ENCODE measurements at places on chromosomes 6 and 20.

DNA sequence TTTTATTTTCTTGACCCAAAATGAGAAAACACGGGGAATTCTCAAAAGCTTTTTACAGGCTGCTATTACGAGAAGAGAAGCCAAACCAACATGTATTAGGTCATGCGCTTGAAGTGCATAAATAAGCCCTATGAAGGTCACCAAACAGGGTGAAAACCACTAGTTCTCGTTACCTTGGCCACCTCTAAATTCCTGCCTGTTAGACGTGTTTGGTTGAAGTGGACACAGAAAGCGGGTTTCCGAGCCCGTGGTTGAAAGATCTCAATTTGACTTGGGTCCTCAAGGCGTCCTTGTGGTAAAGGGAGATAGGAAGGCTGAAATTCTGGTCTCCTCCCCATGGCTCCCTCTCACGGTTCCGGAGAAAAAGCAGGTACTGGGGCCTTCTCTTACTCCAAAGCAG lies 6.2 kb downstream of the EYA2 start:
- no peak for DNase-seq

DNA sequence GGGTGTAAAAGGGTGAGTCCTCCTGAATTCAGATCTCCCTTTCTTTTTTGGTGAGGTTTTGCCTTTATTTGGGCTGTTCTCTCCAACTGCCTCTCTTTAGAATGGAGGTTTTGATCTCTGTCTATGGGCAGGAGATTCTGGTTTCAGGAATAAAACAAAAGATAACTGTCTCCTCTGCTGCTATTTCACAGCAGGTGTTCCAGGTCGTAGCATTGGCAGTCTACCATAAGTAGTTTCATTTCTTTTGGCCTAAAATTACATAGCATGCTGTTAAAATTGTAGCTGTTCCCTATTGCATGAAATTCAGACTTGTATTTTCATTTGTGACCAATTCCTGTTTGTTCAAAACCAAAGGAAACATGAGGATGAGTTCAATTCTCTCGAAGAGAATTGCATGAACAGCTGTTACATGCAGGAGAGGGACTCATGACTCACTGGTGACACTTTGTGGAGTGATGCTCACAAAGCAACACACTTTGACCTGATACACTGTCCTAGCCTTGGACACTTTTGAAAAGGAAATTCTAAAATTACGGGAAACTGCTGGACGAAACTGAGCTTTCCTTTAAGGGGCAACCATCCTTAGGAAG lies 76.8 kb upstream of the SIRPG start:
- DNase-seq, result no peak

DNA sequence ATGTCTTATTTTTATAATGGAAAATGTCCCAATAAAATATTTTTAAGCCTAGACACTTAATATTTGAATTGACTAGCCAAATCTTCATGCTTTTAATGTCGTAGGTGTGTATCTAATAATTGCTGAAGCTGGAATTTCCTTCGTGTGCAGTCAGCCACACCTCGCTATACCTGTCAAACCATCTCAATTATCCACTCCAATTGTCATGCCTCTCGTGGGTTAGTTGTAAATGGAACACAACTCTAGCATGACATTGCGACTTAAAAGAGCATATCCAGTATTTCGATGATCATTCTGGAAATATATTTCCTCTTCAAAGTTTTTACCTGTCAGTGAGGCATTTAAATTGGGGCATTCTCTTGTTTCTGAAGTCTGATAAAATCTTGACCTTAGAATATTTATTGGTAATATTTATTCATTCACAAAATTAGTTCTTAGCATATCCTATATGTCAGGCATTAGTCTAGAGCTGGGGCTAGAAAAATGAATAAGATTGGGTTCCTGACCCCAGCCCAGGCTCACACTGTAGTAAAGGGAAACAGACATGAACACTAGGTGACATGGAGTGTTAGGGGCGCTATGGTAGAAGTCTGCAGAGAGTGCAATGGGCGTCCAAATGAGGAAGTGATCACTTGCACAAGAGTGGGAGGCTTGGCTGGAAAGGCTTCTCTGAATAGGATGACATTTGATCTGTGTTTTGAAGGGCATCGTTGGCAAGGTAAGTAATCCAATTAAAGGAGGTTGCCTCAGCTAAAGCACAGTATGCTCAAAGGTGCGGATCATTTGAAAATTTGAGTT lies 11.0 kb upstream of the CFAP206 start:
- no peak for DNase-seq

DNA sequence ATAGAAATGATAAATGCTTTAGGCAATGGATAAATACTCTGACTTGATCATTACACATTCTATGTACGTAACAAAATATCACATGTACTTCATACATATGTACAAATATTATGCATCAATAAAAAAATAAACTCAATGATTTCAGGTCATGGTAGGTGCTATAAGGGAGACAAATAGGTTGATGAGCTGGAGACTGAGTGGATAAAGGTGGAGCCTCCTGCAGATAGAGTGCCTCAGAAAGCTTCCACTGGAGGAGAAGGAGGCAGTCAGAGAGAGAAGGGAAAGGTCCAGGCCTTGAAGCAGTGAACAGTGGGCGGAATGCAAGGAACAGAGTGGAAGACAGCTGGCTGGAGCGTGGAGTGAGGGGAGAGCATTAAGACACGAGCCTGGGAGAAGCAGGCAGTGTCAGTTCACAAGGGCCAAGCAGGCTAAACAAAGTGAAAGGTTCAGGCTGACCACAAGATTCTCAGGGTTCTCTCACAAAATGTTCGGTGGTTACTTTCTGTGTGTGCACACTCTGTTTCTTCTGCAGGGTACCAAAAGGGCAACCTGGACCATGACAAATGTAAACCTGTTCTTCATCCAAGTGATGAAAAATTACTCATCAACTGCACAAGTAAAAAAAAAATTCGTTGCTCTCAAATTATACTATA lies 55.9 kb upstream of the SEC63 start:
- no peak for DNase-seq

DNA sequence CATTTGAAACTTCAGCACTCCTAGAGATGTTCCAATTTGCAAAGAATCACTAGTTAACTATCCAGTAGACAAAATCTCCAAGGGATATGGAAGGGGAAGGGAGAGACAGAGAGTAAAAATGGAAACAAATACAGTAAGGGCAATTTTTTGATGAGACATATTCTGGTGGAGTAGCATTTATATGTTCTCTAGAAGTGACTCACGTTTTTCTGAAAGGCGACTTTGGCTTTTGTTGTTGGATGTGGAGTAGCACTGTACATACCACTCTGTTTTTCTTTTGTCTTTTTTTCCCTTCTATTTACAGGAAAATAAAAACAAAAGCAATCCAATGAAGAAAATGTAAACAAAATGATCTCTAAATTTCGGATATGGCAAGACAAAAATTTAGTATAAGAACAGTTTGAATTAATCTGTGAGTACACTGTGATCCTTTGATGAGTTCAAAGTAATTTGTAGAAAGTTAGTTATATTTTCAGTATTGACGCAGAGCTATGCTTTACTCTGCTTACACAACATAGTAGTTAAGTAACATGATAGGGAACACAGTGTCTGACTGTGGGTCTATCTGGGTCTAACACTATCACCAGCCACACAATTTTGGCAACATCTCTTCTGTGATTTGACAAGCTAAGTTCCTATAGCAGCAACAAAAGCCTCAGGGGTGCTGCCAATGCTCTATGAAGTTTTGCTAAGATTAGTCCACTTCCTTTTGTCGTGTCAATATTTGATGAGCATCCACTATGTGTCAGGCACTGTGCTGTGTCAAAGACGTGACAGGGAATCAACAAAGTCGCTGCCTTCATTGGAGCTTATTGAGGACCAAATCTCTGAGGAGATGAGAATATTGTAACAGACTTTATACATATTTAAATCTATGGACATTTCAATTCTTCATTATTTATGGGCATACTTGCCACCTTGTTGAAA lies 27.3 kb upstream of the TAGAP start:
- no peak for DNase-seq

DNA sequence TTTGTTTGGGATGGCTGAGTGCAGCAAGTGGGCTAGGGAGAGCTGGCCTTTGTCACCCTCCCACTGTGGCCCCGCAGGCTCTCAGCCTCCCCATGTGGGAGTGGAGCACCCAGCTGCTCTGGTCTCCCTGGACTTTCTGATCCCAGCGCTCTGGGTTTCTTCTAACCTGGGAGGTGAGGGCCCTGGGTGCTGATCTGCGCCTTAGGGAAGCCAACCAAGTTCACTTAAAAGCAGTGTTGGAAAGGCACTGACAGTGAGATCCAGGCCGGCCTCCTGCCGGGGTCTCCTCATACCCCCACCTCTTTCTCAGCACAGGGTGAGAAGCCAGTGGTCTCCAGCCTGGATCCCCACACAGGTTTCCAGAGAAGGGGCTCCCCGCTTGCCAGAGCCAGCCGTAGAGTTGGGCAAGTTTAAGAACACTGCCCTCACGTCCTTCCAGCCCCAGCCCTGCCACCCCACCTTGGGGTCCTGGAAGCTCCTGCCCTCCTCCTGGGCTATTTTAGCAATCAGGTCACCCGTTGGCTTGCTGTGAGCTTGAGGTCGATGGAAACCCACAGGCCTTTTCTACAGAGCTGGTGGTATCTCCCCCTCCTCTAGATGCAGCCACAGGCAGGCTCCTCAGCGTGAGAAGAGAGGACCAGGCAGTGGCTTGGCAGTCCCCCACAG lies 9.6 kb downstream of the C20orf203 start:
- no peak for DNase-seq

DNA sequence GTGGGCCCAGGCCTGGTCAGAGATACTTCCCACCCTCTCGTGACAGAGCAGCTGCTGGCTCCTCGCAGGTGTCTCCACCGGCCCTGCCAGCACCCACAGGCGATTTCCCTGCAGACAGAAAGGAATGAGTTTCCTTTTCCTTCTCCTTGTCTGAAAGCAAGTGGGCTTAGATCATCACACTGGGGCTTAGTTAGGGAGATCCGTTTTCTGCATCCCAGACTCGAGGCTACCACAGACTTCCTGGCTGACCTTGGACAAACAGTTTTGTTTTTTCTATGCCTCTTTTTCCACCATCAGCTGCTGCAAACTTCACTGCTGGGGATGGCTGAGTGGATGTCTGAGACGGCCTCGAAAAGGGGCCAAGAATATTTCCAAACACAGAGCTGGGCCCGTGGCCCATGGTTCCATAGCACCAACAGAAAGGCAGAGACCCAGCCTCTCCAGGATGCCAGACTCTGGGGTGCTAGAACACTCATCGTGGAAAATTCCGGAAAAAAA lies 86.5 kb downstream of the BANF2 start:
- DNase-seq, result no peak

DNA sequence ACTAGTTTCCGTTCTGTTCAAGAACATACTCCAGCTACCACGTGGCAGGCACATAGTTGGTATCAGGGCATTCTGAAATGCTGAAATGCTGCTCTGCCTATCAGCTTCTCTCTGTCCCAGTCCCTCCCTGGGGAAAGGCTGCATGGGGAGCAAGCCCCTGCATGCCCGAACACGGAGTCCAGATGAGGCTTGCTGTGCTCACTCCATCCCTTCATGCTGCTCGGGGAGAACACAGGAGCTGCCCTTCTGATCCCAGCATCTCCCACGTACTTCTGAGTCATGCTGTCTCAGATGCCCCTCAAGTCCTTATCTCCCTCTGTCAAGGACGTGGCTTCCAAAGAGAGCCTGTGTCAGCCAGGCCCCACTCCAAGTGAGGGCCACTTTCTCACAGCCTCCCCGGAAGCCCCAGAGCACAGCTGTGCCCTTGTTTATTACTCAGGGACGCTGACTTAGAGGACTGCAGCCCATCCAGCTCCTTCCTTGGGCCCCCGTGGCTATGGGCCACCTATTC lies 29.4 kb downstream of the THBS2 start:
- no peak for DNase-seq

DNA sequence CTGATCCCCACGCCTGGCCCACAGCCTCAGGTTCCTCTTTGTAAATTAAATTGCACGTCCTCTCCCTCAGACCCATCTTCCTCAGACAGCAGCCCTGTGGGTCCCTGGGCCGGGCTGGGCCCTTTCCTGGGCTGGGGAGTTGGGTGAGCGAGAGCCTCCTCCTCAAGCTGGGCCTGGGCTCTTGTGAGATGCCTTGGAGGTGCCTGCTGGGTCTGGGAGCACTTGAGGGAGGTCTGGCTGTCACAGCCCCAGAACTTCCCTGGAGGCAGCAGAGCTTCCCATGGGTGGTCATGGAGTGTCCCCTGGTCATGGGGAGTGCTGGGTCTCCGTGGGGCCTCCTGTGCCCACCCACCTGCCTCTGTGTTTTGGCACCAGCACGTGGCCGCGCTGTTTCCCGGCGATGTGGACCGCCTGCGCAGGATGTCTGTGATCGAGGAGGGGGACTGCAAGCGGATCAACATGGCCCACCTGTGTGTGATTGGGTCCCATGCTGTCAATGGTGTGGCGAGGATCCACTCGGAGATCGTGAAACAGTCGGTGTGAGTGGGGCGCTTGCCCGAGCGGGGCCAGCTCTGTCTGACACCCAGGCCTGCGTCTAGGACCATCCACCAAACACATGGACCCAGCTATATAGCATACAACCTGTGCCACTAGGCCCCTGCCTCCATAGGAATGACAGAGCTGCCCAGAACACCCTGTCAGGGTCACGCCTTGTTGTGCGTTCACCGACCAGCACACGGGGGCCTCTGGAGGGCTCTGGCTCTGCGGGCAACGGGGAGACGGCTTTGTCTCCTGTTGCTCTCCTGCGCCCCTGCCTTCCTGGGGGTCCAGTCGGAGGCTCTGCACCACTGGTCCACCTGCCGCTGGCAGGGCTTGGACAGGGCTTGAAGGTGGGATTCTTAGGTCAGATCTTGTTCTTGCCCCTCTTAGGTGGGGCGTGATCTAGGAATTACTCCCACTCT lies 33.0 kb downstream of the PYGB start:
- no peak for DNase-seq

GRCh38 chr6:133394630-133395029 lies 153.5 kb downstream of the EYA4 start:
- DNase-seq, result no peak

GRCh38 chr6:151425561-151425960 lies 26.4 kb downstream of the RMND1 start:
- no peak for DNase-seq

- DNase-seq, result no peak
Observed at GRCh38 chr20:48926821-48927220, 5.3 kb downstream of the ARFGEF2 start.

DNA sequence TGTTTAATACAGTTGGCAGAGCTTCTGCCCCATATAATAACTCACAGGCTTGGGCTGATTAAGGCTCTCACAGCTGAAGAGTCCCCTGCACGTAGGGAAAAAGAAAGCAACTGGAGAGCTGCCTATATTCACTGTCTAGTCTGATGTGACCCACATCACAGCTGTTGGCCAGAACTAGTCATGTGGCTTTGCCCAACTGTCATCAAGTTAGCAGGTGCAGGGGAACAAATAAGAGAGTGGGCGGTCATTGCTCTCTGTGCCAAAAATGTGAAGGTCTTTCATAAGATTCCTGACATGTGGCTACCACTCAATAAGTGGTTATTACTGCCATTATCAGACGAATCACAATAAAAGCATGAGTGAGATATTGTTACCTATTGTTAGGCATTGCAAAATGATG lies 665.2 kb downstream of the DOK5 start:
- no peak for DNase-seq

- no peak for DNase-seq
Observed at GRCh38 chr6:165823609-165824326, 160.7 kb upstream of the PDE10A start.

- no peak for DNase-seq
Observed at GRCh38 chr6:52233975-52234823, 10.1 kb downstream of the IL17F start.

Measured in activated T-cell treated with anti-CD3 and anti-CD28 coated beads, Interleukin-2, amount 50 U/mL, for 1 hour (primary cell).